GDM1 (cell line): ENCODE measurements at places on chromosomes 2 and 18.

DNA sequence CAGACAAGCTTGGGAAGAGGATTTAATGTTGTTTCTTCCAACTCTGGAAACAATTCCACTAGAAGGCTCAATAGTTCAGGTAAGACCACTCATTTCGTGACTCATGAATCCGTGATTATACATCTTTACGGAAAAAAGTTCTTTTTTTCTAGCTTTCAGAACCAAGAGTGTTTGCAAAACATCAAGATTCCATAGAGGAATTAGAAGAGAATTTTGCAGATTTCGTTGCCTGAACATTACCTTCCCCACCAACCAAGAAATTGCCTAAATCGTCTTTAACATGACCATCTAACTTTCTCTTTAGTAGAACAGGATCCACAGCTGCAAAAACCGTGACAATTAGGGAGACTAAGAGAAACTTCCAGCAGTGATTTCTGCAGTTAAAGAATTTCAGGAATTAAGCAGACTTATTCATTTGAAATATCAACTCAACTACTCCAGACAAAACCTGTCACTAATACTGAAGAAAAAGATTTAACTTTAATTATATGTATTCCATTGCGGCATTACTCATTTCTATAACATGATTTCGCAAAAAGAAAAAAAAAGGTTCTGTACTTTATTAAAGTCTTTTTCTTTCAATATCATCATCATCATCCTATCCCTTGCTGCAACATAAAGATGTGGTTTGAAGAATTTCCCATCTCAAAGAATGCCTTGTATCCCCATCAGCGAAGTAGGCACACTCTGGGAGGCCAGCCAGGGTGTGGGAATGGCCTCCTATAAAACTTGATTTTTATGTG lies 1.9 kb upstream of the NAB1 start:
- no peak for DNase-seq

DNA sequence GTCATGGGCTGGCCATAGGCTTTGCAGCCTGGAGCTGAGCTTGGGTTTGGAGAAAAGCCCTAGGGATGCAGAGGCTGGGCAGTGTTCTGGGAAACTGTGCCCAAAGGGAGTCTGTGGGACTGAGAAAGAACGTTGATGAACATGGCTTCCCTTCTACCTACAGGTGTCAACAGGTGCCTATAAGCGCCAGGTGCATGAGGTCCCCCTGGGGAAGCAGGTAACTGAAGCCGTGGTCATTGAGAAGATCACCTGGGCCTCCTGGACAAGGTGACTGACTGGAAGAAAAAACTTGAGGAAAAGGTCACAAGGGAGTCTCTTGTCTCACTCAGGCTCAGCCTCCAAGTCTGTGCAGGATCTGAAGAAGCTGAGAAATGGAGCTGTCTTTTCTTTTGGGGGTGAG lies 83.4 kb downstream of the RTN4 start:
- no peak for DNase-seq

- no peak for DNase-seq
Observed at GRCh38 chr2:112272669-112273068, 2.7 kb upstream of the ZC3H6 start.

GRCh38 chr2:115946891-115947290 lies 1504.5 kb downstream of the DPP10 start:
- no peak for DNase-seq

- DNase-seq: no peak
Observed at GRCh38 chr2:72827966-72828646, 2.3 kb upstream of the EXOC6B start.

DNA sequence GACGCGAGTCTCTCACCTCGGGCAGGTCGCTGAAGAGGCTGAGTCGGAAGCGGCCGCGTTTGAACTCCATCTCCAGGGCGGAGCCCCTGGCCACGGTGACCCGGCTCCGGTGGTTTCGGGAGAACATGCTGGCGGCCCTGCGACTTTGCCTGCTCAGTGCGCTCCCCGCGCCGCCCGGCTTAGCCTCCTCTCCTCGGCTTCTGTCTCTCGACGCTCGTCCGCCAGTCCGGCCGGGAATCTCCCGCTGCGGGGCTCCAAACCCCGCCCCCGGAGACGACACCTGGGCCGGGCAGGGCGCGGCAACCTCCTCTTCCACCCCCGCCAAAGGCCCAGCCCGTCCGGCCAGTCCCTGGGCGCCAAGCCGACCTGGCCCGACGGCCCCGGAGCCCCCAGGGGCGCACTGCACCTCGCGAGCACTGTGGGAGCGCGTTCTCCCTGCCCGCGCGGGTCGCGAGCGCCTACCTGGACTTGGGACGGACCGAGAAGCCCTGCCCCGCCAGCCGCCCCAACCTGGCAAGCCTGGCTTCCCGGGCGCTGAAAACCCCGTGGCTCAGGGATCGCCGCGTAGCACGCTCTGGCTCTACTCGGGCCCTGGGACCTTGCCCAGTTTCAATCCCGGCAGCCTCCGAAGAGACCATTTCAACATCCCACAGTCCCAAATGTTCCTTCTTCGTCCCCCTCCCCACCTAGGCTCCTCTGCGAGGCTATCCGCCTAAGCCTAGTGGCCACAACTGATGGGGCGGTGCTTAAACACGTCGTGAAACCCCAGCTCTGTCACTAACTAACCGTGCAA lies at the start of gene RTKN:
RTKN (minus strand) TSS at position 248 of the 793 bp plus-strand sequence; CDS start at position 127, 121 bp downstream.
- DNase-seq: no peak

GRCh38 chr2:3823748-3824147 lies 120.4 kb downstream of the DCDC2C start:
- DNase-seq: no peak

- no peak for DNase-seq
Observed at GRCh38 chr2:69157441-69157840, 144.5 kb downstream of the ANTXR1 start.

DNA sequence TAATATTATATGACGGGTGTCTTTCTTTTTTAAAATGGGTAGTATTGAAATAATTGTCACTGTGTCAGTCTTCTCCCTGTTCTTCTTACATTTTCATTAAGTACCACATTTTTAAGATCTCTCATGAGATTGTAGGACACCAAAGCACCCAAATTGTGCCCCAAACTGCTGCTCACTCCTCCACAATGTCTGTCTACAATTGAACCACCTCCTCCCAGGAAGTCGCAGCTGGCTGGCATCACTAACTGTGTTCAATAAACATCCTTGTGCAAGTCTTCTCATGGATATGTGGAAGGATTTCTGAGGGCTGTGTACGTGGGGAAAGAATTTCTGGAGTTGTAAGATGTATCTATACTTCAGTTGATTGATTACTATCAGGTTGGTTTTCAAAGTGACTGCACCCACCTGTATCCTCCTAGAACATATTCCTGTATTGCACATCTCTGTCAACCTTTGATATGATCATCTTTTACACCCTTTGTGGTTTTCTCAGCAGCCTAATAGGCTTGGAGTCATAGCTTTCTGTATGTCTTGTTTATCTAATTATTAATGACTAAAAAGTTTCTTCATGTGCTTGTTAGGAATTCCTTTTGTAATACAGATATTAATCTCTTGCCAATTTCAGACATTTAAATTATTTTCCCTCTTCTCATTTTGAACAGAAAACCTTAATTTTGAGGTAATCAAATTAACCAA lies 774.9 kb downstream of the RNF144A start:
- no peak for DNase-seq

DNA sequence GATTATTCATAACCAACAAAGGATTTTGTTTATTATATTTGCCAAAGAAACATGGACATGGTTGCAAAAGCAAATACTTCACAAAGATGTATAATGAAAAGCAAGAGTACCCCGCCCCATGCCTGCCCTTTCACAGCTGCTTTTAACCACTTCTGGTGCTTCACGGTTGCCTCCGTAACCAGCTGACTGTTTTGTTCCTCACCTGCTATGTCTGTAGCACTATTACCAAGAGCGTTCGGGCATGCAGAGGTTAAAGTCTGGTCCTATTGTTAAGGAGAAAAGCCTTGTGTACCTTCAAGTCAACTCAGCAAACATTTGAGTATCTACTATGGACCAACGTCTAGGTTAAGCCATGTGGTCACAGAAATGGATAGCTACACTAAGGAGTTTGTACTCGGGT lies 115.2 kb upstream of the FOSL2 start:
- DNase-seq: no peak
